ENCODE measurements at places on chromosomes 2 and 18.

DNA sequence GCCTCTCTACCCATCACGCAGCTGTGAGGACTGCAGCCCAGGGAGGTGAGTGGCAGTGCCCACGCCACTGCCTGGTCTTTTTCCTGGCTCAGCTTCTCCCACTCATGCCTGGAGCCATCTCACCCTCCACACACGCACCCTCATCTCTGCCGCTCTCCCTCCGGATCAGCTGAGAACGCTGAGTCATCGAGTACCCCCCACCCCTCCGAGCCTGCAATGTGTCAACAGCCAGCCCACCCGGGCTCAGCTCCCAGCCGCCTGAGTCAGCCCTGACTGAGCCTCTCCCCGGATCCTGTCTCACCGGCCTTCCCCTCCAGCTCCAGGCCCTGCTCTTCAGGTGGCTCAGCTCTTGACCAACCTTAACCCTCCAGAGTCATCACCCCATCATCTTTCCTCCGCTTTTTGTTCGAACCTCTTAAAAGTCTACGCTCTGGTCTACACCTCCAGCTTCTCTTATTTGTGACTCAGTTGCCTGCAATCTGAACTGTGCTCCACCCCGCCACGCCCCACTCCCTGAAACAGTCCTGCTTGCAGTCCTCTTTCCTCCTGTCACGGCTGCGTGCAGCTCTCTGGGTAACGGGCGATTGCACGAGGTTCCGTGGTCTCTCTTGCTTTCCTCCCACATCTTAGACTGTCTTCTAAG is 94.4 kb upstream of the ASAP2 start:
- DNase-seq = no peak

DNA sequence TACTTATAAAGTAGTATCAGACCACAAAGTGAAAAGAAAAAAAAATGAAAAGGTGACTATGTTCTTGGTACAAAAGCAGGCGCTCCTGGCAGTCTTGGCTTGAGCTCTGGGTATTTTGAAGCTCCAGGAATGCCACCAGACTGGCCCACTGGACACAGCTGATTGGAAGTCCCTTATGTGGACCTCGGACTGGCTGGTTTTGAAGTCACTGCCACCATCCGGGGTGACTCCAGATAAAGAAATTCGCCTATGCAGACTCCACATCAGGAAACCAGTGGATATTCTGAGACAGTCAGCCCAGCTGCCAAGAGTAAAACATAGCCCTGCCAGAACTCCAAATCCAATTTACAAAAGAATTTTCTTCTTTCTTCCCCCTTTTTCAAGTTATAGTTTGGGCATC is 28.0 kb downstream of the ACKR3 start:
- no peak for DNase-seq

GRCh38 chr2:151972241-151973012 is 126.4 kb downstream of the CACNB4 start:
- no peak for DNase-seq

DNA sequence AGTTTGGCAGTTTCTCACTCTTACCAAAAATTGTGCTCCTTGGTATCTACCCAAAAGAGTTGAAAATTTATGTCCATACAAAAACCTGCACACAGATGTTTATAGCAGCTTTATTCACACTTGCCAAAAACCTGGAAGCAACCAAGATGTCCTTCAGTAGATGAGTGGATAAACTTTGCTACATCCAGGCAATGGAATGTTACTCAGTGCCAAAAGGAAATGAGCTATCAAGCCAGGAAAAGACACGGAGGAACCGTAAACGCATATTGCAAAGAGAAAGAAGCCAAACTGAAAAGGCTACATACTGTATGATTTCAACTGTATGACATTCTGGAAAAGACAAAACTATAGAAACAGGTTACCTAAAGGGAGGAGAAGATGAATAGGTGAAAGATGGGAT is 36.1 kb downstream of the TMEM163 start:
- no peak for DNase-seq

DNA sequence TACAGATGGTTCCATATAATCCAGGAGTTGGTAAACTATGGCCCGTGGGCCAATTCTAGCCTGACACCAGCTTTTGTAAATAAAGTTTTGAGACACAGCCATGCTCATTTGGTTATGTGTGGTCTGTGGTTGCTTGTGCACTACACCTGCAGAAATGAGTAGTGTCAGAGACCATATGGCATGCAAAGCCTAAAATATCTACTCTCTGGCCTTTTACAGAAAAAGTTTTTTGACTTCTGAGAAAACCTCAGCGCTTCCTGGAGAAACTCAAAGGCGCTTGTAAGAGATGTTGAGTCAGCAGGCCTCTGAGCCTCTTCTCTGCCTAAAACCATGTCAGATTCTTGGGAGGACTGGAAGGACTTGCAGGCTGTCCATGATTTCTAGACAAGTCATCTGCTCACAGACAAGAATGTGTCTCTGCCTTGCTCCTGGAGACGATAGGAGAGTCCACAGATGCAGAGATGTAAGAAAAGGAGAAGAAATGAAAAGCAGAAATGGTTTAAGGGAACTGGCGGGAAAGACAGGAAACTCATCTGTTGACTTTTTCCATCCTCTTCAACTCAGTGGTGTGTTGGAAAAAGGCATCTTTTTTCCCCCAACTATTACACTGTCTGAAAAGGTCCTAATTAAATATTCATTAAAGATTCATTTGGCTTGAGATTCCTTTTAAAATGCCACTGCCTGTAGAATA is 5.2 kb downstream of the TTC39C start:
- no peak for DNase-seq

DNA sequence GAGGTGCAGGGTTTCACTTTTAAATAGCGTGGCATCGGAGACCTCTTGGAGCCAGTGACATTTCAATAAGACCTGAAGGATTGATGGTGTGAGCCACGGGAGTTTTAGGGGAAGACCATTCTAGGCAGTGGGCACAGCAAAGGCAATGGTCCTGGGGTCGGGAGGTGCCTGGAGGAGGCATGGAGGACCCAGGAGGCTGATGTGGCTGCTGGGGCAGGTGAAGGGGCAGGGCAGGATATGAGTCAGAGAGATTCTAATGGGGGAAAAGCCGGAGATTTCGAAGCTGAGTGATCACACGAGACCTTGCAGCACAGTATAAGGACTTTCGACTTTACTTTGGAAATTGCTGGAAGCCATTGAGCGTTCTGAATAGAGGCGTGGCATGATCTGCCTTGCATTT is 79.6 kb upstream of the KCNE4 start:
- no peak for DNase-seq

- DNase-seq = no peak
Observed at GRCh38 chr2:232013701-232014353, 52.3 kb downstream of the DIS3L2 start.

Data from NCI-H2107 (cell line).